C1 segment of cervical spinal cord (tissue), 14 donors: ENCODE measurements at places on chromosomes 13 and 19.
A peak's percentile ranks its signal among the peaks of the same experiment; 100 is the strongest.

DNA sequence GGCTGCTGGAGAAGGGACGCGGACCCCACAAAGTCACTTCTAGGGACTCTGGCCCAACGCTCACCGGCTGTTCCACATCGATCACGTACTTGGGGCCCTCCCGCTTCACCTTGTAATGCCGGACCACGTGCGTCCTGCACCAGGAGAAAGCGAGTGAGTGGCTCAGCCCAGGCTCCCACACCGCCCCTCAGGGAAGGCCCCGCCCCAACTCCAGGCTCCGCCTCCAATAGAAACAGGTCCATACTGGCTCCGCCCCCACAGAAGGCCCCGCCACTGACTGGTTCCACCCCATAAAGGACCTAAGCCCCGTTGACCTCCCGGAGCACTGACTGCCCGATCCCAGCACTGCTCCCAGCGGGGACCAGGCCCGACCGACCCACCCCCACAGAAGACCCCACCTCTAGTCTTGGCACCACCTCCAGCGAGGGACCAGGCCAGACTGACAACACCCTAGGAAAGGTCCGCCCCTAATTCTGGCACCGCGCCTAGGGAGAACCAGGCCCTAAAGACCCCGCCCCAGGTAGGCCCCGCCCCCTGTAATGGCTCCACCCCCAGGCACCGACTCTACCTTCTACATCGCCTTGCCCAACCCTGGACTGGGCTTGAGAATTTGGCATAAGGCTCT, 11.3 kb downstream of the STAP2 start:
- DNase-seq: peak; percentile 74

DNA sequence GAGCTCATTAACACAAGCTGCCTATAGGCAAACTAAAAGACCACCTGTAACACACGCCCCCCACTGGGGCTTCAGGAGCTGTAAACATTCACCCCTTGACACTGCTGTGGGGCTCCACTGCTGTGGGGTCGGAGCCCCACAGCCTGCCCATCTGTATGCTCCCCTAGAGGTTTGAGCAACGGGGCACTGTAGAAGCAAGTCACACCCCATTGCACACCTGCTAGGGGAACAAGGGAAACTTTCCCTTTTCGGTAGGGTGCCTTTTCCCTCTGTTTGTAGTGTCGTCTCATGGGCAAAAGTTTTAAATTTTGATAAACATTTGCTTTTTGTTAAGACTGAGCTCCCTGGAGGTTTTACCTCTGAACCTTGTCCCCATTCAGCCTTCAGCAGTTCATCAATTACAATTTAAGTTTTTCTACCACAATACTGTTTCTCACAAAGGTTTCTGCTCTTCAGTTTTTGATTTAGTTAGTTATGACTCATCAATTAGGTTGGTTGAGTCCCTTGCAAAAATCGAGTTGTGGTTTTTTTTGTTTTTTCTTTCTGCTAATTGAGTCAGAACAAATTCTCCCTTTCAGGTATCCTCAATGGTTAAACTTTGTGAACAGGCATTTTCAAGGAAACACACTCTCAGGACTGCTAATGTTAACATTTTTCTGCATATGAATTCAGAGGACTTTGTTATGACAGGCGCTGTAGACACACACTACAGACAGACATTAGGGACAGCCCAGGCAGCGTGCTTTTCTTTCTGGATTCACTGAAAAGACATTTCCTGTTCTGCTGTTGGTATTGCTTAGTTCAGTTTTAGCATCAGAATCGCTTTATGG, 35.1 kb downstream of the ZNF433 start:
- DNase-seq: no peak

GRCh38 chr13:105047676-105048295, 1487.7 kb downstream of the EFNB2 start:
- DNase-seq: no peak

GRCh38 chr13:77599351-77599750, 63.8 kb downstream of the SCEL start:
- no peak for DNase-seq

DNA sequence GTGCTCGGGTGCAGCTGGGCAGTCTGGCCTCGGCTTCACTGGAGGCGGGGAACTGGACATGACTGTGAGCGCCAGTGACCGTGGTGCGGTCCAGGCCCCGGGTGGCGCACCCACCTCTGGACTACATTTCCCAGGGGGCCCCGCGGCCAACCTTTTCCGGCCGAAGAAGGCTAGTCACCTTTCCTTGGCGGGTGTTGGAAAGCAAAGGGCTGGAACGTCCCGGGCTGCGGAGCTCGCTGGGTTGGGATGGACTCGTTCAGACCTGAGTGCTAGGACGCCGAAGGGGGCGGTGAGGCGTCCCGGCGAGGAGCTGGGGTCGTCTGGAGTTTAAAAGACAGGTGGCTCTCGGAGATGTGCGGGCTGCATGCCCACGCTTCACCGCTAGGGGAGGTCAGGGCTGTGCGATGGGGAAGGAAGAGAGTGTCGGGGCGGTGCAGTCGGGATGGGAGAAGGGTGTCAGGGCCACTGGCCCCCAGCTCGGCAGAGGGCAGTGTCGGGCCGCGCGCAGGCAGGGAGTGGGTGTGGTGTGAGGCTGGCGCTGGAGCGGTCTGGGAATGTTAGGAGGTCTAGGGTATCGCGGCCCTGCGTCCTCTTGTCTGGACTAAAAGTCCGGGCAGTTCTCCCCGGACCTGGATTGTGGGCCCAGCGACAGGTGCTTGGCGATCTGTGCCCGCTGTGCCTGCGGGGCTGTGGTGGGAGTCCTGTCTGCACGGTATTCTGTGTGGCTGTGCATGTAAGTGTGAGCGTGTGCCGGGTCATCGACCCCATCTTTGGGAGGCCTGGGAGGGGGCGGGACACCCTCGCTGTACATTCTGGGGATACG, 57.1 kb downstream of the ZNF568 start:
- peak; percentile 74 for DNase-seq

DNA sequence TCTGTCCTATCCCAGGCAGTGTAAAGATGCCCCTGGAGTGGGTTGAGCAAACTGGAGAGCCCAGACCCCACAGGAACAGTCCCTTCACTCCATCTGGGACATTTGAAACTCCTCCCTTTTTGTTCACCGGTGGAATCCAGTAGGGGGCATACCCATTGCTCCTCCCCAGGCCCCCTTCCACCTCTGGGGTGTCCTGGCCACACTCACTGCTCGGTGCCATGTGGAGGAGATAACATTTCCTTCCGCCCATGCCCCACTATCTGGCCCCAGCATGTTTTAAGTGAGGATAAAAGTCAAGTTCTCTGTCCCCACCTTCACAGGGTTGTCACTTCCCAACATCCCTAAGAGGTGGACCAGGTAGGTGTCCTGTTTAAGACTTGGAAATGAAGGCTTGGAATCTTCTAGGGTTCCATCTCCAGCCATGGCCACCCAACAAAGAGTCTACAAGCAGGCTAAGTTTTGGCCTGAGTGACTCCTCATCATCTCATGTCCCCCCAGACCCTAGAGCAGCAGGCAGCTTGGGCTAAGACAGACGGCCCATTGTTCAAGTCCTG, 9.3 kb downstream of the ZNF526 start:
- no peak for DNase-seq

DNA sequence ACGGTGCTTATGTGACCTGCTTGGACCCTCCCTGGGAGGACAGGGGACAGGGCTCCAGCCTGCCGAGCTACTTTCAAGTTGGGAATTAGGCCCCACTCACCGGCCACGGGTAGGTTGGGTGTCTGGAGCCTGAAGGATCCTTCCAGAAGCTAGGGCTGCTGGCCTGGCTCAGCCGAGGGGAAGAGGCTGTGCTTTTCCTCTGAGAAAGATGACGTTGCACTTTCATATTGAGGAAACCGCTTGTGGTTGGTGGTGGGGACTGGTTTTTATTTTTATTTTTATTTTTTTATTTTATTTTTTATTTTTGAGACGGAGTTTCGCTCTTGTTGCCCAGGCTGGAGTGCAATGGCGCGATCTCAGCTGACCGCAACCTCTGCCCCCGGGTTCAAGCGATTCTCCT, at the start of gene TMEM150B:
Gene TMEM150B (minus strand): TSS at position 170 of the 400 bp plus-strand sequence. CDS start 4,305 bp downstream, outside the sequence.
- no peak for DNase-seq

GRCh38 chr13:33487575-33488243, 202.2 kb upstream of the STARD13 start:
- DNase-seq: peak; percentile 14

GRCh38 chr13:37656247-37656940, 57.8 kb upstream of the POSTN start:
- DNase-seq: no peak

- DNase-seq: no peak
Observed at GRCh38 chr19:33407140-33407551, 33.6 kb downstream of the CEBPG start.

GRCh38 chr19:49680421-49681351, 3.6 kb downstream of the PRMT1 start:
- peak; percentile 72 for DNase-seq

DNA sequence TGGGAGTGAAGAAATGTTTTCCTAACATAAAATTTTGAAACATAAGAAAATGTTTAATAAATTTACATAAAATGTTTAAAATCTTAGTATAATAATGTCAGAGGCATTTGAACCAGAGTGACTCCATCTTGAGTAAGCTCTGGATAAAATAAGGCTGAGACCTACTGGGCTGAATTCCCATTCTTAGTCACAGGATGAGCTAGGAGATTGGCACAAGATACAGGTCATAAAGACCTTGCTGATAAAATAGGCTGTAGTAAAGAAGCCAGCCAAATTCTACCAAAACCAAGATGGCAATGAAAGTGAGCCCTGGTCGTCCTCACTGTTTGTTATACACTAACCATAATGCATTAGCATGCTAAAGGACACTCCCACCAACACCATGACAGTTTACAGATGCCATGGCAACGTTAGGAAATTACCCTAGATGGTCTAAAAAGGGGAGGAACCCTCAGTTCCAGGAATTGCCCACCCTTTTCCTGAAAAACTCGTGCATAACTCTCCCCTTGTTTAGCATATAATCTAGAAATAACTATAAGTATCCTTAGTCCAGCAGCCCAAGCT, 1184.0 kb downstream of the UQCRFS1 start:
- no peak for DNase-seq

GRCh38 chr13:98779695-98780094, 27.2 kb upstream of the SLC15A1 start:
- no peak for DNase-seq

DNA sequence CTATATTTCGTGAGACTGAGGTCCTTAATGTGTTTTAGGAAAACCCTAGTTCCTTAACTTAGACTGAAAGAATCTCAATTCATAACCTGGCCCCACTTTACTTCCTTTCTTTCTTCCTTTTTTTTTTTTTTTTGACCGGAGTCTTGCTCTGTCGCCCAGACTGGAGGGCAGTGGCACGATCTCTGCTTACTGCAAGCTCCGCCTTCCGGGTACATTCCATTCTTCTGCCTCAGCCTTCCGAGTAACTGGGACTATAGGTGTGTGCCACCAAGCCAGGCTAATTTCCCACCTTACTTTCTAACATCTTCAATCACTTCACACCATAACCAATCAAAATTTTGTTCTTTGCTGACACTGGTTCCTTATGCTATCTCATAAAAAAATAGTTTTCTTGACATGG, 2097.0 kb downstream of the PCDH9 start:
- no peak for DNase-seq

GRCh38 chr13:111953546-111954178, 113.3 kb upstream of the SOX1 start:
- no peak for DNase-seq

DNA sequence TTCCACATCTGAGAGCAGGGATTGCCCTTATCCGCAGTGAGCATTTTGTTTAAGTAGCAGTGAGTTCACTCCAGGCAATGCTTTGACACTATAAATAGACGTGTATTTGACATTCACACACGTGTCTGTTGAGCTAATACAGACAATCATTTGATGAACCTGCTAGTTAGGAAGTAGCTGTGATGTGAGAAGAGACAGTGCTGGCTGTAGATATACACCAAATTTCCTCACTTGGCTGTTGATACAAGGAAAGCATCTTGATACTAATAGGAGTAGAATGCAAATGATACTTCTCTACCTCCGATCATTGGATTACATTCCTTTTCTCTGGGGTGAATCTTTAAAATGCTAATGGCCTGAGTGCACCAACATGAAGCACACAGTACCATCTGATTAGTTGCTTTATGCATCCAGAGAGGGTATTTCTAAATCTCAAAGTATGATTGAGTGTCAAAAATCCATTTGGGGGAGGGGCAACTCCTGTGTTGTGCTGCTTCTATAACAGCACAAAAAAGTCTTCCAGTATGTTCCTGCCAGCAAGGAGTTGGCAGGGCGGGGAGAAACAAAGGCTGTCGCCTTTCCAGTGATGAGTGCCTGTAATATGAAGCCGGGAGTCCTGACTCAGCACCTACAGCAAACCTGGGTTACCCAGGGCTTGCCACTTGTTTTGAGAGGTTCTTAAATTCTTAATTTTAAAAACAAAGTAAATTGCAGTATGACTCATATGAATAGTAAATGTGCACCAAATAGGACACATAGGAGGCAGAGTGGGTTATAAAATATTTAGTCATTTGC, 7.0 kb downstream of the CUL4A start:
- DNase-seq: no peak

- no peak for DNase-seq
Observed at GRCh38 chr13:97256343-97256783, 34.2 kb downstream of the MBNL2 start.

DNA sequence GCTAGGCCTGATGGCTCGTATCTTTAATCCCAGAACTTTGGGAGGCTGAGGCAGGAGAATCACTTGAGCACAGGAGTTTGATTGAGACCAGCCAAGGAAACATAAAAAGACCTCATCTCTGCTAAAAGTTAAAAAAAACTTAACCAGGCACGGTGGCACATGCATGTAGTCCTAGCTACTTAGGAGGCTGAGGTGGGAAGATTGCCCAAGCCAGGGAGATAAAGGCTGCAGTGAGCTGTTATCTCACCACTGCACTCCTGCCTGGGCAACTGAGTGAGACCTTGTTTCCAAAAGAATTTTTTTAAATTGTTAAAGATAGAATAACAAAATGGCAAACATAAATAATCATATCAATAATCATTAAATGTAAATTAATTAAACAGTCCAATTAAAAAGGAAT, 365.8 kb downstream of the MTUS2 start:
- DNase-seq: no peak

GRCh38 chr13:46605825-46606554, 53.0 kb downstream of the LRCH1 start:
- no peak for DNase-seq

DNA sequence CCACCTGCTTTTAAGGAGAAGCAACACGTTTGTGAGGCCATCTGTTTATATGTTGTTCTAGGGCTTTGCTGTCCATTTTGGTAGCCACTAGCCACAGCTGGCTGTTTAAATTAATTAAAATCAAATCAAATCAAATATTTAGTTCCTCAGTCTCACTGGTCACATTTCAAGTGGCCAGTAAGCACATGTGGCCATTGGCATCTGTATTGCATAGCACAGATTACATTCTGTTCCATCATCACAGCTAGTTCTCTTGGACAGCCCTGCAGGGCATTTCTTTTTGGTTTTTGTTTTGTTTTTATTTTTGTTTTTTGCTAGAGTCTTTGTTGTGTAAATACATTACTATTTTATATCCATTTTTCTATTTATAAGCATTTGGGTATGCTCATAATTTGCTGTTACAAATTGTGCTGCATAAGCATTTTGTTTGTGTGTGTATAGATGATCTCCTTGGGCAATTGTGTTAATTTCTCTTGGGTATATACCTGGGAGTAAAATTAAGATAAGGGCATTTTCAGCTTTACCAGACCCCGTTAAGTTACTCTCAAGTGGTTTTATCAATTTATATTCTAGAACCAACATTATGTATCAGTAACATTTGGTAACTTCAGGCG, 31.3 kb downstream of the SAE1 start:
- no peak for DNase-seq
